ENCODE measurements at places on chromosomes 16 and 17. TPM values are rescaled to one million over a fixed set of nuclear protein-coding genes. Genes with fewer than 3 reads are reported as not detected.

The CCL8 gene
- not detected for total RNA-seq

The KRTAP4-6 gene
- not detected for total RNA-seq

The CIITA gene
- total RNA-seq = 18.8 TPM

The MYL4 gene
- not detected for total RNA-seq

The USP43 gene
- total RNA-seq = not detected

The NTHL1 gene
- 9.1 TPM for total RNA-seq

The DPEP3 gene
- 3.1 TPM for total RNA-seq

The C16orf96 gene
- total RNA-seq = 0.38 TPM

The RNF43 gene
- 1.7 TPM for total RNA-seq

The FOXJ1 gene
- 3.4 TPM for total RNA-seq

The BAIAP3 gene
- 5.3 TPM for total RNA-seq

Measured in naive thymus-derived CD8-positive, alpha-beta T cell (primary cell).